ENCODE measurements at places on chromosomes 7 and 10. TPM values are rescaled to one million over a fixed set of nuclear protein-coding genes. Genes with fewer than 3 reads are reported as not detected.

- no peak for DNase-seq
Measured at GRCh38 chr7:106050746-106051117, 61.4 kb downstream of the SYPL1 start.

DNA sequence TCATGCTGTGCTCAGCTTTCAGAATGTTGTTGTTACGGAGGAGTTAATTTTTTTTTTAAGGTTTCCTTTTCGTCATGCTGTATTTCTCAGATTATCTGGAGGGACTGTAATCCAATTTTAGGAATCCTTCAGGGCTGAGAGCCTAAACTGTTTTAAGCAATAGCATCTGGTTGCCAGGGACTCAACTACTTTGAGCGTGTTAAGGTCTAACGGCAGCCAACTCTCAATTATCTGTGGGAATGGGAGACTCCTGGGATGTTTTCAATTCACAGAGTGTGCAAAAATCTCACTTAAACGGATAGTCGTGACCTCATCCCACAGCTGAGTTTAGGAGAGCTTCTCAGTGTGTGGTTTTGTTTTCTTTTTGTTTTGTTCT, 291.7 kb downstream of the AUTS2 start:
- DNase-seq = no peak

DNA sequence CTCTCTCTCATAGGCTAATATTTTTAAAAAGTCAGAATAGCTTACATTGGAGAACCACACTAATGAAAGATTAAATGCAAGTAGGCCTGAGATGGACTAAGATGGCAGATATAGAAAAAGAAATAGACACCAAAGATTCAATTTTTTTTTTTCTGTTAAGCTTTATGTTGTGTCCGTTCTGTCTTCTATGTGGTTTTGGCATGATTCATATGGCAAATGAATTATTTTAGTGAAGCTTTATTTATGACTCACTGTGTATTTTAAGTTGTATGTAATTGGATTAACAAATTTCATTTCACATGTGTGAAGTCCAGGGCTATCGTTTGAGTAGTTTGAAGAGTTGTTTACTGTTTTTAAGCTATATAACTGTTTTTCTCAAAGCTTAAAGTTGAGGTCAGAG, 214.8 kb downstream of the CAMK1D start:
- no peak for DNase-seq

- no peak for DNase-seq
Measured at GRCh38 chr10:90906596-90906995, 14.3 kb downstream of the ANKRD1 start.

DNA sequence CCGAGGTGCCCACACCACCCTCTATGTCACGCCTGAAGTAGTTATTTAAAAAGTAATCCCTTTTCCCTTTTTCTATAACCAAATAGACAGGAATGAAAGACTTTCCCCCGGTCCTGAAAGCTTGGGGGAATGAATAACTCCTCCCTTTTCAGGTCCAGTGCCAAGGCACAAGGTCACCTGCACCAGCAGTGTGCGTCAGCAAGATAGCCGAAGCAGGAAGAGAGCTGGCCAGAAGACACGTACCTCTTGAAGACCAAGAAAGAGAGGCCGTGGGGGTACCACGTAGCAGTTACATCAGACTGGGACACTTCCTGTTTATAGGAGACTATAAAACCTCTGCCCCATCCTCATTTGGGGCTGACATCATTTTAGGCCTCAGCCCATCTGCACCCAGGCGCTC, 10.7 kb upstream of the AKR1B1 start:
- no peak for DNase-seq

- no peak for DNase-seq
Measured at GRCh38 chr10:70481831-70482530, 3.4 kb downstream of the PALD1 start.

- no peak for DNase-seq
Measured at GRCh38 chr7:46145412-46145811, 224.3 kb upstream of the IGFBP3 start.

DNA sequence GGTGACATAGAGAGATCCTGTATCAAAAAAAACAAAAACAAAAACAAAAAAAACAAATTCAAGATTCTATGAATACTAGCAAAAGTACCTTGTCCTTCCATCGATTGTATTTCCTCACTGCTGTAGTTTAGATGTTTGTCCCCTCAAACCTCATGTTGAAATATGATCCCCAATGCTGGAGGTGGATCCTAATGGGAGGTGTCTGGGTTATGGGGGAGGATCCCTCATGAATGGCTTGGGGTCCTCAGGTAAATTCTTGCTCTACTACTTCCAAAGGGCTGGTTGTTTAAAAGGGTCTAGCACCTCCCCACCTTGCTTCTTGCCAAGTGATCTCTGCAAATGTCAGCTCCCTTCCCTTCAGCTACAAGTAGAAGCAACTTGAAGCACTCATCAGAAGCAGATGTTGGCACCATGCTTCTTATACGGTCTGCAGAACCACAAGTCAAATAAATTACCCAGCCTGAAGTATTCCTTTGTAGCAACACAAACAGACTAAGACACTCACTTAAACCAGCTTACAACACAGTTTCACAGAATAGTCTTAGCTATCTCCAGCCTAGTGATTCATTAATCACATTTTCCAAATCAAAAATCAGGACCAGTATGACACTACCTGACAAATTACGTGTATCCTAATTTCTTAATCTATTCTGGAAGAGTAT, 20.7 kb downstream of the ABI1 start:
- no peak for DNase-seq

- DNase-seq = no peak
Measured at GRCh38 chr10:114179148-114179547, at the start of gene TDRD1. Gene TDRD1 (plus strand): TSS chr10:114179353. CDS start chr10:114187832, 8,479 bp downstream.

GRCh38 chr7:191981-192649, at the start of gene FAM20C:
Gene FAM20C (plus strand): TSS chr7:192571. CDS start chr7:193200, 629 bp downstream.
- DNase-seq = no peak

DNA sequence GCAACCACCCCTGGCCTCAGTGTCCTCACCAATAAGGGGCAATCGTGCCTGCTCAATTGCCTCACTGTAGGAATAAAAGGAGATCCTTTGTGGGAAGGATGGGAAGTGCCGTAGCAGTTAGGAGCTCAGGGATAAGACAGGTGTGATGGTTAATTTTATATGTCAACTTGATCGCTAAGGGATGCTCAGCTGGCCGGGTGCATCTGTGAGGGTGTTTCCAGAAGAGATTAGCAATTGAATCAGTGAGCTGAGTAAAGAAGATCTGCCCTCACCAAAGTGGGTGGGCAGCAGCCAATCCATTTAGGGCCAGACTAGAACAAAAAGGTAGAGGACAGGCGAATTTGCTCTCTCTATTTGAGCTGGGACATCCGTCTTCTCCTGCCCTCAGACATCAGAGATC, 46.3 kb downstream of the BUB3 start:
- DNase-seq = no peak

DNA sequence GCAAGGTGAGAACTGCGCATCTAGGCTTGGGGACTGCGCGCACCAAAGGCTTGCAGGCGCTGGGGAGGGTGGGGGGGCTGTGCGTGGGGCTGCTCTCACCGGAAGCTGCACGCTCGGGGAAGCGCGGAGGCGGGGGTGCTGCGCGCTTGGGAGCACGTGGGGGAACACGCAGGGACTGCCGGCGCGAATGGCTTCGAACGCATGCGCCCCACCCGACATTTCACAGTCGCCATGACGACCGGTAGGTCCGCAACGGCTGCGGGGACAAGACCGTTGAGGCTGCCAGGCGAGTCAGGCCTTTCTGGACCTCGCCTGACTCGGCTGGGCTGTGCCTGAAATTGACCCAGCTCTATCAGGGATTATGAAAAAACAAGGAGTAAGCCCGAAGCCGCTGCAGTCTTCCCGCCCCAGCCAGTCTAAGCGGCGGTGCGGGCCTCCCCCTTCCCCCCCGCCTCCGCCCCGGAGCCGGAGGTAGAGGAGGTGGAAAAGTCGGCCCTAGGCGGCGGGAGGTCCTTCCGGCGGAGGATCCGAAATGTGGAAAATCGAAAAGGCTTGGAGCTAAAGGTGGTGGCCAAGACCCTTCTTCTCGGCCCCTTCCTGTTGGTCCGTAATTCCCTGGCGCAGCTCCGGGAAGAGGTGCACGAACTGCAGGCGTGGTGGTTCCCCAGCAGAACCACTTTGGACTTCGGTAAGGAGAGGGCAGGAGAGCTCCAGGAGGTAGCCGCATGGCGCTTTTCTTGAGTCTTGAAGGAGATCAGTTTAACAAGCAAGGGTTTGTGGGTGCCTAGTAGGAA, 34.9 kb upstream of the STEAP1 start:
- DNase-seq = peak; percentile 19

- no peak for DNase-seq
Measured at GRCh38 chr7:41491308-41491707, 211.6 kb downstream of the INHBA start.

GRCh38 chr10:80468002-80468401, 13.9 kb downstream of the TSPAN14 start:
- DNase-seq = no peak

- DNase-seq = no peak
Measured at GRCh38 chr7:22728401-22729029, 1.5 kb downstream of the IL6 start.

The SEMA4G gene
- 52.6 TPM for polyA plus RNA-seq

The ELAPOR2 gene
- polyA plus RNA-seq = 6.6 TPM

The IGFBP3 gene
- polyA plus RNA-seq = 109 TPM

The GUSB gene
- polyA plus RNA-seq = 65.6 TPM

The VAX1 gene
- polyA plus RNA-seq = not detected

The BEND7 gene
- 15.6 TPM for polyA plus RNA-seq

The GRB10 gene
- polyA plus RNA-seq = 37.6 TPM

The CYP2C19 gene
- polyA plus RNA-seq = not detected

The LRRD1 gene
- polyA plus RNA-seq = 0.23 TPM

Data from left renal pelvis (tissue), 4 donors.